ENCODE measurements at places on chromosomes 12 and 14. TPM values are rescaled to one million over a fixed set of nuclear protein-coding genes. Genes with fewer than 3 reads are reported as not detected.

The CHMP4A gene
- total RNA-seq, result 81.2 TPM

The OR11G2 gene
- total RNA-seq, result not detected

The RASAL1 gene
- total RNA-seq, result 0.30 TPM

The BIN2 gene
- 0.17 TPM for total RNA-seq

The PIWIL1 gene
- total RNA-seq, result not detected

The TAS2R43 gene
- total RNA-seq, result not detected

The PTPRR gene
- 0.30 TPM for total RNA-seq

The KRT74 gene
- not detected for total RNA-seq

The EIF2S3B gene
- 0.29 TPM for total RNA-seq

The TNFAIP2 gene
- 346 TPM for total RNA-seq

The ANKRD33 gene
- total RNA-seq, result not detected

The SLC5A8 gene
- not detected for total RNA-seq

The MUCL1 gene
- total RNA-seq, result not detected
